Fibroblast of upper back skin (primary cell): ENCODE measurements at places on chromosomes 16 and 17.

DNA sequence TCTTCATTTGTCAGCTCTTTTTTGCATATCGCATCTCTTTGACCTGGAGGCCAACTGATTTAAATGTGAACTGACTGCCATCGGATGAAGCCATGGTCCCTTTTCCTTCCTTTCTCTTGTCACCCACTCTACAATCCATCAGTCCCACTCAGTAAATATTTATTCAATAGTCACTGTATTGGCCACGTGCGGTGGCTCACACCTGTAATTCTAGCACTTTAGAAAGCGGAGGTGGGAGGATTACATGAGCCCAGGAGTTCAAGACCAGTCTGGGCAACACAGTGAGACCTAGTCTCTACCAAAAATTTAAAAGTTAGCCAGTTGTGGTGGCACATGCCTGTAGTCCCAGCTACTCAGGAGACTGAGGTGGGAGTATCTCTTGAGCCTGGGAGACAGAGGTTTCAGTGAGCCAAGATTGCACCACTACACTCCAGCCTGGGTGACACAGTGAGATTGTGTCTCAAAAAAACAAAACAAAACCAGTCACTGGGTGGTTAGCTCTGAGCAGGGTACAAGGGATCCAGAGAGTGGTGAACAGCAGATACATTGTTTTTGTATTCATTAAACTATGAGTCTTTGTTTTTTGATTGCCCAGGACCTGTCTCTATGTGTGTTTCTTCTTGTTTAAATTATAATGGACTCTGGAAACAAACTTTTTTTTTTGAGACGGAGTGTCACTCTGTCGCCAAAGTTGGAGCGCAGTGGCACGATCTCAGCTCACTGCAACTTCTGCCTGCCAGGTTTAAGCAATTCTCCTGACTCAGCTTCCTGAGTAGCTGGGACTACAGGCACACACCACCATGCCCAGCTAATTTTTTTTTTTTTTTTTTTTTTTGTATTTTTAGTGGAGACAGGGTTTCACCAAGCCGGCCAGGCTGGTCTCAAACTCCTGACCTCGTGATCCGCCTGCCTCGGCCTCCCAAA is 6.9 kb downstream of the PHAF1 start:
- DNase-seq, result no peak

- DNase-seq, result peak; percentile 81
Observed at GRCh38 chr16:66511602-66512271, 38.2 kb downstream of the TK2 start.

- DNase-seq, result no peak
Observed at GRCh38 chr16:19874851-19875546, 9.6 kb downstream of the GPRC5B start.

DNA sequence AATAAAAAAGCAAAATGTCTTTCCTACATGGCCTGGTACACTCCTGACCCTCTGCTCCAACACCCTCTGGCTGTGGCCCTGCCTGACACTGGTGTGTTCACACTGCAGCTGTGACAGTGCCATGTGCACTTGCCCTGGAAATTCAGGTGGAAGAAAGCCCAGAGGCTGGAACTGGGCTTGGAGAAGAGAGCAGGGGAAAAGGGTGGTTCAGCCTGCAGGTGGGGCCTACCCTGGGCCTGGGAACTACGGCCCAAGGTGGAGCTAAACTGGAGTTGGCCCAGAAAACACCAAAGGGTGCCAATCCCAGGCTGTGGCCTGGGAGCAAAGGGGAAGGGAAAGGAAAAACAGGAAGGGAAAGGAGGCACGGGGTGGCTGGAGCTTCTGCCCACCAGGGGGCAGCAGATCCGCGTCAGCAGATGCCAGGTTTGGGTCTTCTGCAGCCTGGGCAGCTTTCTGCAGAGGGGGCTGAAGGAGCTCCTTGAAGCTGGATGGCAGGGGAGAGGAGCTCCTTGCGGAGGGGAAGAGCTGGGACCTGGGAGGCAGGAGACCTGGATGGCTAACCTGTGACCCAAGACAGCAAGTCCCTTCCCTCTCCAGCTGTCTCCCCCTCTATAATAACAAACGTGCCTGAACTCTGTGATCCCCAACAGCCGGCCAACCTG is 15.4 kb upstream of the CTCF start:
- peak; percentile 55 for DNase-seq

GRCh38 chr17:63682441-63682840 is 17.5 kb downstream of the LIMD2 start:
- DNase-seq, result no peak
